Pulmonary artery endothelial cell (primary cell): ENCODE measurements at places on chromosomes 5 and 9. TPM values are rescaled to one million over a fixed set of nuclear protein-coding genes. Genes with fewer than 3 reads are reported as not detected.

DIRAS2 gene
- not detected in 2 replicates for total RNA-seq

CDH18 gene
- not detected in 2 replicates for total RNA-seq

LHFPL2 gene
- total RNA-seq: 40.0 and 56.3 TPM in 2 replicates

FAXDC2 gene
- total RNA-seq: 1.5 and 5.0 TPM in 2 replicates

SHOC1 gene
- total RNA-seq: not detected in 2 replicates

BTNL9 gene
- 0.04 and 0.07 TPM in 2 replicates for total RNA-seq

ACOT12 gene
- 0.13 TPM in 1 of 2 replicates, not detected in the other for total RNA-seq

FAM221B gene
- total RNA-seq: not detected in 2 replicates

PKD2L2 gene
- total RNA-seq: not detected in 2 replicates

C1QTNF3 gene
- 0.59 and 0.67 TPM in 2 replicates for total RNA-seq

MGAT4B gene
- total RNA-seq: 138 and 185 TPM in 2 replicates

TMEM38B gene
- 6.3 and 12.2 TPM in 2 replicates for total RNA-seq

RASGRF2 gene
- 6.9 and 9.4 TPM in 2 replicates for total RNA-seq

CMYA5 gene
- under 0.01 and 0.07 TPM in 2 replicates for total RNA-seq

LRRC8A gene
- 104 and 129 TPM in 2 replicates for total RNA-seq

BDP1 gene
- total RNA-seq: 25.8 and 36.6 TPM in 2 replicates

UBE2D2 gene
- total RNA-seq: 66.0 and 71.1 TPM in 2 replicates

MAMDC2 gene
- 26.4 and 37.7 TPM in 2 replicates for total RNA-seq

LCN15 gene
- not detected in 2 replicates for total RNA-seq

SPATA31D4 gene
- not detected in 2 replicates for total RNA-seq

FBXL7 gene
- 5.3 and 6.6 TPM in 2 replicates for total RNA-seq

GFI1B gene
- total RNA-seq: not detected in 2 replicates

CTSV gene
- 1.1 TPM in 2 replicates for total RNA-seq

AIF1L gene
- total RNA-seq: 64.6 and 72.3 TPM in 2 replicates

HRCT1 gene
- total RNA-seq: 2.4 and 5.6 TPM in 2 replicates

MARCHF11 gene
- not detected in 2 replicates for total RNA-seq

DND1 gene
- total RNA-seq: 0.13 and 0.28 TPM in 2 replicates

SPATA6L gene
- 1.5 and 2.5 TPM in 2 replicates for total RNA-seq

GABRG2 gene
- total RNA-seq: not detected in 2 replicates

MRPL36 gene
- total RNA-seq: 60.1 and 71.2 TPM in 2 replicates

MARCHF3 gene
- total RNA-seq: 57.9 and 101 TPM in 2 replicates

PWWP2A gene
- total RNA-seq: 13.4 and 17.0 TPM in 2 replicates

INSL4 gene
- total RNA-seq: not detected in 2 replicates

OR1J2 gene
- not detected in 2 replicates for total RNA-seq

KIAA1191 gene
- 105 and 110 TPM in 2 replicates for total RNA-seq

C9orf152 gene
- not detected in 2 replicates for total RNA-seq

GZMA gene
- total RNA-seq: 0.53 TPM in 1 of 2 replicates, not detected in the other

OSMR gene
- 14.6 and 17.0 TPM in 2 replicates for total RNA-seq

MARVELD2 gene
- total RNA-seq: 4.7 and 9.2 TPM in 2 replicates

PPP2R2B gene
- not detected in 2 replicates for total RNA-seq

SPINK6 gene
- not detected in 2 replicates for total RNA-seq

REEP5 gene
- total RNA-seq: 56.9 and 83.9 TPM in 2 replicates

PRR16 gene
- total RNA-seq: 0.07 TPM in 1 of 2 replicates, not detected in the other

CLIC3 gene
- total RNA-seq: 0.33 and 0.46 TPM in 2 replicates

PDE6A gene
- not detected in 2 replicates for total RNA-seq

SPATA31E1 gene
- total RNA-seq: not detected in 2 replicates

CYSRT1 gene
- 0.11 and 0.46 TPM in 2 replicates for total RNA-seq

CORO2A gene
- total RNA-seq: 0.26 and 0.49 TPM in 2 replicates

TLE1 gene
- 42.4 and 54.5 TPM in 2 replicates for total RNA-seq

MLANA gene
- total RNA-seq: not detected in 2 replicates

IL13 gene
- total RNA-seq: not detected in 2 replicates

ZFP37 gene
- 1.7 and 2.3 TPM in 2 replicates for total RNA-seq

SLCO6A1 gene
- total RNA-seq: not detected in 2 replicates
